ENCODE measurements at places on chromosomes 3 and 15.

GRCh38 chr15:61946778-61947177 lies 113.5 kb downstream of the VPS13C start:
- no peak for DNase-seq

- no peak for DNase-seq
These were observed 135.7 kb downstream of the MEIS2 start for GRCh38 chr15:36964626-36965025.

DNA sequence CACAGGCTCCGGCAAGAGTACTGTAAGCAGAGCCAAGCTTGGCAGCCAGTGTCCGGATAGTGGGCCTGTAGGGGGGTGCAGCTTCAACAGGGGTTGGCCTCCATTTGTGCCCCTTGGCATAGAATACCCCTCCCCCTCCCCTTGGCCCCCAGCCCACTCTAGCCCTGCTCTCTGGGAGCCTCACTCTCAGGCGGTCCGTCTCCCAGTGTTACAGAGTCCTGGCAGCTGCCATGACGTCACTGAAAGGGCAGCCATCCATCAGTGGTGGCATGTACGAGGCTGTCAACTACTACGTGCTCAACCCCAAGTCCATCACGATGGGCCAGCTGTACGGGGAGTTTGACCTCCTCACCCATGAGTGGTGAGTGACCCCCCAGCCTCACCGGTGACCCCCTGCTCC lies 50.4 kb downstream of the DNAH1 start:
- DNase-seq = no peak

GRCh38 chr3:123782488-123782887 lies 101.6 kb downstream of the MYLK start:
- no peak for DNase-seq

- no peak for DNase-seq
These were observed 91.2 kb downstream of the EOMES start for GRCh38 chr3:27630885-27631284.

DNA sequence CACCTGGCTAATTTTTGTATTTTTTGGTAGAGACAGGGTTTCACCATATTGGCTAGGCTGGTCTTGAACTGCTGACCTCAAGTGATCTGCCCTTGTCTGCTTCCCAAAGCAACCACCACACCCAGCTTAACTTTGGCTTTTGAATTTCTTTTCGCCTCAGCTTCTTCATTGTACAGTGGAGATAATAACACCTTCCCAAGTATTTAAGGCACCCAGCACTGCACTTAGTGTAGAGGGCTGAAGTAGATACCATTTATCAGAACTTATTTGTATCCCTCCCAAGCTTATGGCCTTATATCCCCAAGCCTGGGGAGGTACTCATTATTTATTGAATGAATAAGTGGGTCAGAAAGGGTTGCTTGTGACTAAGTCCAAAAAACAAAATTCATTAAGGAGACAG lies 2.3 kb downstream of the SQOR start:
- DNase-seq = no peak

DNA sequence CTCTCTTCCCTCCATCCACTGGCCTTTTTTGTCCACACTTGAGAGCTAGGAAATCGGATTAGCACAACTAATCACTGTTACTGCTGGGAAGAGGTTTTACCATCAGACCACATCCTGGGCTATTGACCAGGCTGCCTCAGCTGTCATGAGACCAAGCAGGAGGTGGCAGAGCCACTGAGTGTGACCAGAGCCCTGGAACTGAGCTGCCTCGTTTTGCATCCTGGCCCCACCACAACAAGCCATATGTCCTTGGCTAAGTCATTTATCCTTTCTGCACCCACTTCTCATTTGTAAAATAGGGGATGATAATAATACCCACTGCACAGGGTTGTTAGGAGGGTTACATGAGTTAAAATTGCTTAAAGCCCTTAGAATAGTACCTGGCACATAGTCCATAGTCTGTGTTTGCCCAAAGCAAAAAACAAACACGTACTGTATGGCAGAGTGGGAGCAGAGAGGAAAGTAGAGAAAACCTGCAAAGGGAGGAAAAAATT lies 34.1 kb downstream of the TMEM158 start:
- no peak for DNase-seq

DNA sequence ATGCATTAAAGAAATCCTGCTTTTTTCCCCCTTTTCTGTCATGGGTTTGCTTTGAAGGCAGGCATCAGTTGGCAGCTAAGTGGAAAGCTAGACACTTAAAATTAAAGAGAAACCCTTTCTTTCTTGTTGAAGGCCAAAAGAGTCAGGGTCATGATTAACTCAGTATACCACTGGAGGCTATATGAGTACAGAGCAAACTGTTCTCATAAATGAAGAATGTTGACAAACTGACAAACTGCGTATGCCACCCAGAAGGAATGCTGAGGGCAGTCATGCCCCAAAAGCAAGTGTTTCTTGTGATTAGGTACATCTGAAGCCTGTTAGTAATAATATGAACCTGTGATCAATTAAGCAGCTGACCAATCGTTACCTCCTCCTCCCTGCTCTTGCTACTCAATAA lies 43.6 kb upstream of the COL6A6 start:
- DNase-seq = no peak

DNA sequence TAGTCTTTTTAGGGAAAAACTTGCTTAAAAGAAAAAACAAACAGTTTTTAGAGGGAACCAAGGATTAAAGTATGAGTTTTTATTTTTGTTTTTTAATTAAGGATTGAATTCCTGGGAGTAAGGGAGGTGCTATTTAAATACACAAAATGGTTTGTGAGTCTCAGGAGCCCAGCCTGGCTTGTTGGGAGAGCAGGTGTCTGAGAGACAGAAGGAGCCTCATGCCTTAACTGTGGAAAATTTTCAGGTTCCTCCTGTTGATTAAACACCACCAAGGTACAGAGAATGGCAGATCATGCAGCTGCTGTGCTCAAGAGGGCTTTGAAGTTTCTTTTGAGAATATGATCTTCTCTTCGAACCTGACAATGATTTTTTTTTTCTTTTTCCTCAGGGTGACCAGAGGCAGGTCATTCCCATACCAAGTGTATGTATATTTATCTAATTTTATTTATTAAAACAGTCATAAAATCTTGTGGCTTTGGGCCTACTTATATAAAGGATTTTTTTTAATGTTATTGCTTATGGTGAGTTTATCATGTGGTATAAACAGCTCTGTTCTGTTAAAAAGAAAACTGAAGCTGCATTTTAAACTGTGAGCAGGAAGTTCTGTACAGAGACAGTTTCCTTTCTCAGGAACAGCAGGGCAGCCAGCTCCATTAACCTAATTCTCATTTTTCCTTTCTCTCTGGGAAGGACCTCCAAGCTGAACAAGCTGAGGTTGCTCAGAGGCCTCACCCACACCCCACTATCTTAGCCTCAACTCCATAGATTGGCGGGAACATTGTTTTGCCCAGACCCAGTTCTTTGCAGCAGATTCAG lies 33.7 kb upstream of the VILL start:
- DNase-seq = no peak

GRCh38 chr3:40511031-40511718 lies 5.3 kb downstream of the ZNF620 start:
- DNase-seq = no peak

GRCh38 chr15:83588441-83588840 lies 65.5 kb upstream of the ADAMTSL3 start:
- DNase-seq = no peak

GRCh38 chr3:169610888-169611291 lies 52.6 kb downstream of the MECOM start:
- DNase-seq = no peak

DNA sequence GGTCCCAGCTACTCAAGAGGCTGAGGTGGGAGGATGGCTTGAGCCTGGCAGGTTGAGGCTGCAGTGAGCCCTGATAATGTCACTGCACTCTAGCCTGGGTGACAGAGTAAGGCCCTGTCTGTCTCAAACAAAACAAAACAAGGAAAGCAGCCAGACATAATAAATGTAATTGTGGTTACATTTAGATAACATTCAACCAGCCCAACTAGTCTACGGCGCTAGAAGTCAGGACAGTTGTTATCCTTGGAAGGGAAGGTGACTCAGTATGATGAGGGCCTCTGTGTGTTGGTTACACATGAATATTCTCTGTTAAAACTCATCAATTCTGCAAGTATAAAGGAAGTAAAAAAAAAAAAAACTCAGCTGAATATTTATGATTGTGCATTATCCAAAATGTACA lies 27.0 kb upstream of the CSPG5 start:
- DNase-seq = no peak

- no peak for DNase-seq
These were observed 46.0 kb upstream of the ALDH1L1 start for GRCh38 chr3:126226374-126226773.

- DNase-seq = no peak
These were observed 1029.9 kb upstream of the CADM2 start for GRCh38 chr3:83928903-83929302.

- DNase-seq = no peak
These were observed 346.1 kb downstream of the FEZF2 start for GRCh38 chr3:62027241-62027640.

- no peak for DNase-seq
These were observed 133.7 kb upstream of the BCL6 start for GRCh38 chr3:187878772-187879518.

DNA sequence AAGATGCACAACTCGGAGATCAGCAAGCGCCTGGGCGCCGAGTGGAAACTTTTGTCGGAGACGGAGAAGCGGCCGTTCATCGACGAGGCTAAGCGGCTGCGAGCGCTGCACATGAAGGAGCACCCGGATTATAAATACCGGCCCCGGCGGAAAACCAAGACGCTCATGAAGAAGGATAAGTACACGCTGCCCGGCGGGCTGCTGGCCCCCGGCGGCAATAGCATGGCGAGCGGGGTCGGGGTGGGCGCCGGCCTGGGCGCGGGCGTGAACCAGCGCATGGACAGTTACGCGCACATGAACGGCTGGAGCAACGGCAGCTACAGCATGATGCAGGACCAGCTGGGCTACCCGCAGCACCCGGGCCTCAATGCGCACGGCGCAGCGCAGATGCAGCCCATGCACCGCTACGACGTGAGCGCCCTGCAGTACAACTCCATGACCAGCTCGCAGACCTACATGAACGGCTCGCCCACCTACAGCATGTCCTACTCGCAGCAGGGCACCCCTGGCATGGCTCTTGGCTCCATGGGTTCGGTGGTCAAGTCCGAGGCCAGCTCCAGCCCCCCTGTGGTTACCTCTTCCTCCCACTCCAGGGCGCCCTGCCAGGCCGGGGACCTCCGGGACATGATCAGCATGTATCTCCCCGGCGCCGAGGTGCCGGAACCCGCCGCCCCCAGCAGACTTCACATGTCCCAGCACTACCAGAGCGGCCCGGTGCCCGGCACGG lies 991 bp downstream of the SOX2 start:
- DNase-seq = no peak

- no peak for DNase-seq
These were observed 277.7 kb downstream of the EDEM1 start for GRCh38 chr3:5465183-5465582.

DNA sequence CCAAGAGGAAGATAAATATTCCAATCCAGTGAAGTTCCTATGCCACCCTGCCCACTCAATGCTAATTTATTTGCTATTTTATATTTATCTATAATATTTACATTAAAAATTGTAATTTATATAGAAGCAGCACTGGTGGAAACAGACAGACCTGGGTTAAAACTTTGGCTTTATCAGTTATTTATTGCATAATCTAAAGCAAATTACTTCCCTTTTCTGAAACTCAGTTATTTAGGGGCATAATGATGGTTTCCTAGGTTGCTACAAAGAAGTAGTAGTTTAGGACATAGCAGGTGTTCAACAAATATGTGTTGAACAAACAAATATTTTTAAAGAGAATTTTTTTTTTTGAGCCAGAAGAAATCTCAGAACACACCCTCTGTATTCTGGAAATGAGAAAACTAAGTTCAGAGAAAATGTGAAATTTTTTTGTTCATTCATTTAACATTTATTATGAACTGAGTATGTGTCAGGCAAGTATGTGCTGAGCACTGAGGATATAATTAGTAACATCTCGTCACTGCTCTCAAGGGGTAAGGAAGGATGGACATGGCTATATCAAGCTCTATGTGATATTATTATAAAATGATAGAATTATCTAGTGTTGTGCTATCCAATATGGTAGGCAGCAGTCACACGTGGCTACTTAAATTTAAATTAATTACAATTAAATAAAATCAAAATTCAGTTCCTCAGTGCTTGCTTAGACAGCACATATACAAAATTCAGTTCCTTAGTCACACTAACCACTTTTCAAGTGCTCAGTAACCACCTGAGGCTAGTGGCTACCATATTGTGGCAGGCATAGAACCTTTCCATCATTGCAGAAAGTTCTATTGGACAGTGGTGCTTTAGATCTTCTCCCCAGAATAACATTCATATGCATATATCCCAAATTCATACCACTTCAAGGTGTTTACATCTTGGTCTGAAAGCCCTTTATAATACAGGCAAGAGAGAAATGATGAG lies 7.0 kb upstream of the UBE2Q2 start:
- DNase-seq = no peak

DNA sequence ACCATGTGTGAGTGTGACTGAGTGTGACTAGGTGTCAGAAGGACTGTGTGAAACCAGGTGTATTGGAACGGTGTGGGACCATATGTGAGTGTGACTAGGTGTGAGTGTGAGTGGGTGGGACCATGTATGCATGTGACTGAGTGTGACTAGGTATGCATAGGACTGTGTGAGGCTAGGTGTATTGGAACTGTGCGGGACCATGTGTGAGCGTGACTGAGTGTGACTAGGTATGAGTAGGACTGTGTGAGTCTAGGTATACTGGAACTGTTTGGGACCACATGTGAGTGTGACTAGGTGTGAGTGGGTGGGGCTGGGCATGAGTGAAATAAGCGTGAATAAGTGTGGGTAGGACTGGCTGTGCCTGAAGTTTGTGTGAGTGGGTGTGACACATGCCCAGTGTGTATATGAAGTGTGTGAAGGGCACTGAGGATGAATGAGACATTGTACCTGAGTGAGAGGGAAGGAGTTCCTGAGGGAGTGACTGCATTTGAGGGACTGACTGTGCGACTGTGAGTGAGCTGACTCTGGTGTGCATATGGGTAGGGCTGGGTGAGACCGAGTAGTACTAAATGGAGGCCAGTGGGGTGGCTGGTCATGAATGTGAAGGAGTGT lies 247.0 kb upstream of the CCDC54 start:
- DNase-seq = no peak

DNA sequence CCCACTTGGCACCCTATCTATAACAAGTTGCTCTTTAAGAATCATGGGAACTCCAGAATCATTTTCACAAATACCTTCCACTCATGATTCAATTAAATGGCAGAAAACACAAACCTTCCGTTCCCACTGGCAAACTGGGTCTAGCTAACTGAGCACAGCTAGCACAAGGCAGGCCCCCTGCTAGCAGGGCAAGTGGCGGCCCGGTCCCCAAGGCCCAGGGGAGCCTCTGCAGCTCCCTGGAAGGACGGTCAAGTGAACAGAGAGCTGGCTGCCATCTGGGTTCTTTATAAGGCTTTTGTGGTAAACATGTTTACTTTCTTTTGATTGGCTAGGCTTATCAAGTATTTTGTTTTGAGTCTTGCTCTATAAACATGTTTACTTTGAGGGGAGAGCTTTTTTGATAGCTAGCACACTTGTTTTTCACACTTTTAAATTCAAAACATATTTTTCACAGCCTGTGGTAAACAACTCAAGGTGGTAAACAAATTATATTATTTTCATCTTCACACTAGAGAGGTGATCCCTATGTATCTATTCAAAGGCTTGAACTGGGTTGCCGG lies 81.4 kb downstream of the FOXP1 start:
- no peak for DNase-seq

- DNase-seq = no peak
These were observed 8.4 kb upstream of the CRTAP start for GRCh38 chr3:33105341-33105948.
